Cardiac septum (tissue), 1 donor: ENCODE measurements at places on chromosomes 12 and 14. TPM values are rescaled to one million over a fixed set of nuclear protein-coding genes. Genes with fewer than 3 reads are reported as not detected.

The MGST1 gene
- 7.3 TPM for total RNA-seq

The TMEM30B gene
- total RNA-seq = 5.2 TPM

The SERPINA9 gene
- not detected for total RNA-seq

The USP44 gene
- total RNA-seq = 0.35 TPM

The RERG gene
- 3.1 TPM for total RNA-seq

The RGS6 gene
- total RNA-seq = 22.4 TPM

The GRIN2B gene
- 0.16 TPM for total RNA-seq

The IFNG-AS1 gene
- 0.19 TPM for total RNA-seq

The PLEKHG3 gene
- total RNA-seq = 22.5 TPM

The PROX2 gene
- not detected for total RNA-seq

The ANG gene
- 2.7 TPM for total RNA-seq

The NPFF gene
- total RNA-seq = not detected

The BHLHE41 gene
- total RNA-seq = 33.3 TPM

The CRACR2A gene
- total RNA-seq = 2.3 TPM

DNA sequence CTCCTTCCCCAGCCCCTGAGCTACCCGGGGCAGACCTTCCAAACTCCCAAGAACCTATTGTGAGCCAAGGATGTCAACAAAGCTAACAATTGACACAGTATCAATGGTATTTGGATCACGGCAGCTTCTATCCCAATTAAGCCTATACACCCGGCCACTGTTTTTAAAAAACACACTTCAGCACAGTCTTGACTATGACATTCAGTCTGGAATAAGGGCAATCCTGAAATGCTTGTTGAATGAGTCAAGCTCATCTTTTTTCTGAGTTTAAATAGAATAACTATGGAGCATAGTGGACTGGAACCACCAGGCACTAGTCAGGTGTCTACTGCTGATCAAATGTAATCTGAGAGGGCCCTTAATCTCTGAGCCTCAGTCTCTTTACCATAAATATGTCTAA, 5.7 kb downstream of the DENND5B start:
- no peak for DNase-seq

GRCh38 chr14:40697231-40697630, 909.4 kb upstream of the LRFN5 start:
- DNase-seq = no peak

- no peak for DNase-seq
These were observed 302.4 kb upstream of the SFSWAP start for GRCh38 chr12:131408484-131408883.

- no peak for DNase-seq
These were observed 1.7 kb downstream of the USP44 start for GRCh38 chr12:95549392-95550084.

DNA sequence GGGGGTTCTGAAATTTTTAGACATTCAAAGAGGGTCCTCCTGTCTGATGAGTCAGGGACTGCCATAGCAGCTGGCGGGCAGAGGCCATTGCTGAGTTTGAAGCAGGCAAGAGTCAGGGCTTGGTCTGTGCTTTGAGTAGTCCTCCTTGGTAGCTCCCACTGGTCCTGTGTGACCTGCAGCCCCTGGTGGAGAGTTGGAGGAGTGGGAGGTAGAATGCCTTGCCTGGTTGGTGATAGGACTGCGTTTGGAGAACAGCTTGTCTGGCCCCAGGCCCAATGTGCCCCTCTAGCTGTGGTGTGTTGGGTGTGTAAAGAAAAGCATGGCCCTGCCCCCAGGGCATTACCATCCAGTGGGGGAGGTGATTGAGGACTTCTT, 116.7 kb downstream of the BEGAIN start:
- DNase-seq = no peak

DNA sequence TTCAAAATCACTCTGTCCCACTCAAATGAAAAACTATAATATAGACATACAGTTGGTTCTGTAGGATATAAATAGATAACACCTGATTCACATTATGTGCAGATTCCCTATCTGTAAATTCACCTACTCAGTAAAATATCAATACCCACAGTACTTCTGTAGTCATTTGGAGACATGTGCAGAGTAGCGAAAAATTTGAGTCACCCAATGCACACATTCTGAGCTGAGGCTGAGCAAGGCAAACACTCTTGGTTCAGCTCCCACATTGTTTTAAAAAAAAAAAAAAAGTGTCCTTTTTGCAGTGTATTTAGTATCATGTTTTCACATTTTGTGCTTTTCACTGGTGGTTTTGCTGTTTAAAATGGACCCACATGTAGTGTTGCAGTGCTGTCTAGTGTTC, 27.3 kb upstream of the BBS10 start:
- DNase-seq = no peak

GRCh38 chr14:75340921-75341320, 62.3 kb downstream of the FOS start:
- peak; percentile 90 for DNase-seq

- peak; percentile 80 for DNase-seq
These were observed 332.7 kb downstream of the DUSP6 start for GRCh38 chr12:89019439-89020120.

DNA sequence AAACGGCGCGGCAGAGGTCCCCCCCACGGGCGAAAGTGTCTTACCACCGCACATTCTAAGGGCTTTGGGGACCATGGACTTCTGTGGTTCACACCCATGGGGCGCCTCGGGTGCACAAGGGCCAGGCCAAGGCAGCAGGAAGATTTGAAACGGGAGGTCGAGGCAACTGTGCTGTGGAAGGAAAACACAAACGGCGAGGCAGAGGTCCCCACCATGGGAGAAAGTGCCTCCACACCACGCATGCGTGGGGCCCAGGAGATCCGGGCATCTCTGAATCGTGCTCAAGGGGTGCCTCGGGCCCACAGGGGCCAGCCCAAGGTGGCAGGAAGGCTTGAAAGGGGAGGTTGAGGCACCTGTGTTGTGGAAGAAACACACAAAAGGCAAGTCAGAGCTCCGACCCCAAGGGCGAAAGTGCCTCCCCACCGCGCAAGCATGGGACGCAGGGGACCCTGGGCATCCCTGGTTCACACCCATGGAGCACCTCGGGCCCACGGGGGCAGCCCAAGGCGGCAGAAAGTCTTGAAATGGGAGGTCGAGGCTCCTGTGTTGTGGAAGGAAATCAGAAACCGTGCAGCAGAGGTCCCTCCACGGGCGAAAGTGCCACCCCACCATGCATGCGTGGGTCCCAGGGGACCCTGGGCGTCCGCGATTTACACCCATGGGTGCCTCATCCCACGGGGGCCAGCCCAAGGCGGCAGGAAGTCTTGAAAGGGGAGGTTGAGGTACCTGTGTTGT, 371.0 kb downstream of the ALG10 start:
- peak; percentile 64 for DNase-seq

- no peak for DNase-seq
These were observed 53.2 kb downstream of the DACT1 start for GRCh38 chr14:58690801-58691516.

GRCh38 chr12:111638556-111638955, 39.4 kb upstream of the ATXN2 start:
- no peak for DNase-seq

GRCh38 chr12:60101715-60102114, 505.9 kb downstream of the SLC16A7 start:
- no peak for DNase-seq

GRCh38 chr12:57452181-57452936, 2.7 kb upstream of the INHBE start:
- peak; percentile 81 for DNase-seq

DNA sequence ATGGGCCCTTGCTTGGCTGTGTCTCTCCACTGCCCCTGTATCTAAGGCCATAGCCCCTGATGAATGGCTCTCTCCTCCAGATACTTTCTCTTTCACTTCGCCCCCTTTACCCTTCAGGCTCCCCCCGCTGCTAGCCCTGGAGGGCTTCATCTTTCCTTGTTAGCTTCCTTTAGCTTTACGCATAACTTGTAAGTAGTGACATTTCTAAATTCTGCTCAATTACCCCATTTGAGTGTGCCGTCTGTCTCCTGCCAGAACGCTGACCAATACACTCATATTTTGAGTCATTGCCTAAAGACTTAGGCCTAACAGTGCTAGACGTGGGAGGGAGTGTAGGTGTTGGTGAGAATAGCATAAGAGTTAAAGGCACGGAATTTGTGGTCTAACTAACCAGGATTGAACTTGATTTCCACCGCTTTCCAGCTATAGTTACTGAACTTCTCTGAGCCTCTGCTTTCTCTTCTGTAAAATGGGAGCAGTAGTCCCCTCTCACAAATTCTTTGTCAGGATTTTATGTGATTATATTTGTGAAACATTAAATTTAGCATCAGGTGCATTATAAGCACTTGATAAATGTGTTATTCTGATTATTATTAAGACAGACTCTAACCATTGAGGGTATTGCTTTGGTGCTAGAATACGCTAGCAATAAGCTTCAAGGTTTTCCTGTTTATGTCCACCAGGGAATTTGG, 129.3 kb downstream of the ZFP36L1 start:
- no peak for DNase-seq

- no peak for DNase-seq
These were observed 2.4 kb upstream of the MANSC4 start for GRCh38 chr12:27782481-27782880.

- no peak for DNase-seq
These were observed 15.0 kb upstream of the RND1 start for GRCh38 chr12:48880647-48881046.

- no peak for DNase-seq
These were observed 925.9 kb downstream of the GALC start for GRCh38 chr14:87067061-87067460.

- no peak for DNase-seq
These were observed 46.0 kb downstream of the SH2B3 start for GRCh38 chr12:111451649-111452129.

GRCh38 chr12:131902332-131903241, 8.2 kb downstream of the ULK1 start:
- DNase-seq = no peak

DNA sequence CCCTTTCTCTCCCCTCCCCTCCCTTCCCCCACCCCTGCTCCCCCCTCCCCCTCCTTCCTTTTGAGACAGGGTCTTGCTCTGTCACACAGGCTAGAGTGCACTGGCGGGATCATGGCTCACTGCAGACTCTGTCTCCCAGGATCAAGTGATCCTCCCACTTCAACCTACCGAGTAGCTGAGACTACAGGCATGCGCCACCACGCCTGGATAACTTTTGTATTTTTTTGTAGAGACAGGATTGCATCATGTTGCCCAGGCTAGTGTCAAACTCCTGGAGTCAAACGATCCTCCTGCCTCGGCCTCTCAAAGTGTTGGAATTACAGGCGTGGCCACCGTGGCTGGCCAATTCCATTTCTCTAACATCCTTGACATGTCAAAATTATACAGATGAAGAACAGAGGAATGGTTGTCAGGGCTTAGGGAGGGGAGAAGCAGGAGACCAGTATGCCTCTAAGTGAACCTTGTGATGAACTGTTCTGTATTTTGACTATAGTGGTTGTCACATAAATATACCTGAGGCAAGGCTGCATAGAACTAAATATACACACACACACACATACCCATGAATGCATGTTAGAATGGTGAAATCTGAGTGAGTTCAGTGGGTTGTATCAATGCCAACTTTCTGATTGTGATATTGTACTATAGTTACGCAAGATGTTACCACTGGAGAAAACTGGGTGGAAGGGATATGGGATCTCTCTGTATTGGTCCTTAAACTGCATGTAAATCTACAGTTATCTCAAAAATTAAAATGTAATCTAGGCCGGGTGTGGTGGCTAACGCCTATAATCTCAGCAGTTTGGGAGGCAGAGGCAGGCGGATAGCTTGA, 3.6 kb upstream of the CFAP73 start:
- DNase-seq = no peak

DNA sequence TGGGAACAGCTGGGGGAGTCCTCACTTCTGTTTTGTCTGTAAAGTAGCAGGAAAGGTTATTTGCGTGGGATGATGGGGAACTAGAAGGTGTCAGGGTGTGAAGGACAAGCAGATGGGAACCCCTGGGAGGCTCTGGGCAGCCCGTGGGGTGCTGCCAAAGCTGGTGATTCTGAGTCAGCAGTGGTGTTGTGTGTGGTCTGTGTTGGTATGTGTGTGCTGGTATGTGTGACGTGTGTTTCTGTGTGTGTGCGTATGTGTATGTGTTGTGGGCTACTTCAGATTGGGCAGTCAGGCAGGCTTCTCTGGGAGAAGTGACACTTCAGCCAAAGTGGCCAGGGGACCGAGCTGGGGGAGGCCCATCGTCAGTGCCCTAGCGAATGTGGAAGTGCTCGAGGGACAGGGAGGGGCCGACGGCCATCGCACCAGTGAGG, 15.3 kb upstream of the BDKRB2 start:
- no peak for DNase-seq

GRCh38 chr14:94473666-94474410, 2.2 kb downstream of the SERPINA9 start:
- DNase-seq = no peak

DNA sequence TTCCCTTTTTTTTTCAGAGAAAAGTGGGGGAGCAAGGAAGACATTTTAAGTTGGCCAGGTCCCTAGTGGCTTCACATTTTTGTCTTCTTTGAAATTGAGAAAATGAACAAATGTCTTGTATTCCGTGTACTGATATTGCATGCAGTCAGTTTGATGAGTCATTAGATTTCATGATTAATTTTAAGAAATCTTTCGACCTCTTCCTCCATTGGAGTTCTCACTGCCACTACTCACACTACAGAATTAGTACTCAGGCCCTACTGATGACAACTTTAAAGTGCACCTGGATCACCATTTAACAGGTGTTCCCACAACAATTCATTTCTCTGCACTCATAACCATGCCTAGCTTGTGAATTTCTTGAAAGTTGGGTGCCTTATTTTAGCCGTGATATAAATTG, 50.5 kb downstream of the SAMD4A start:
- no peak for DNase-seq

GRCh38 chr14:74940956-74941565, 14.3 kb downstream of the PGF start:
- no peak for DNase-seq

DNA sequence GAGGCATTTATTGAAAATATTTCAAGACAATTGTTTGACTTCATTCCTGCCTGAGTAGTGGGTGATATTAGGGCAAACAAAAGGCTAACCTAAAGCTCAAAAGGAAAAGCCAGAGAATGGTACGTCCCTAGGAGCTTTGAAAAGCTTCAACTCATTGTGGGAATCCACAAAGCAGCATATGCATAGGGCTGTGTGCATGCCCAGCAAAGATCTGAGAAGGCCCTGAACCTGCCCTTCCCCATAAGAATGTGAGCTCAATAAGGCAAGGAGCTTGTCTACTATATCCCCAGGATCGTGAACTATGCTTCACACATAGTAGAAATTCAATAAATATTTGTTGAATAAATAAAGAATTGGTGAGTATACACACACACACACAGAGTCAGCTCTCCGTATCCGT, 19.1 kb upstream of the RAD52 start:
- DNase-seq = no peak

- no peak for DNase-seq
These were observed 238.1 kb downstream of the APAF1 start for GRCh38 chr12:98883231-98883630.
